Kasumi-1 (cell line): ENCODE measurements at places on chromosomes 5 and 9.

DNA sequence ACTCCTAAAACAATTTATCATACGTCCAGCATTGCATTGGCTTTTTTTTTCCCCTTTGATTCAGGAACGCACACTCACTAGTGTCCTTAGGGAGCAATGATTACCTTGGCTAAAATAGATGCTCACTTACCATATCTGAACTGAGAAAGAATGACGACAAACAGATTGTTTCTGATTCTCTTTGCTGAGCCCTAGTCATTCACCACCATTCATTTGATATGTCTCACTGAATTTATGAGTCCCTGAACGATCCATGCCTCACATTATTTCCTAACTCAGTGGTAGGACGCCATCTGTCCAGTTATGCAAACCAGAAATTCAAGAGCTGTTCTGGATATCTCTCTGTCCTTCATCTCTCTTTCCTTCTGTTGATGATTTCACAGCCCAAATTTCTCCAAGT, 39.3 kb upstream of the DAB2 start:
- no peak for DNase-seq

DNA sequence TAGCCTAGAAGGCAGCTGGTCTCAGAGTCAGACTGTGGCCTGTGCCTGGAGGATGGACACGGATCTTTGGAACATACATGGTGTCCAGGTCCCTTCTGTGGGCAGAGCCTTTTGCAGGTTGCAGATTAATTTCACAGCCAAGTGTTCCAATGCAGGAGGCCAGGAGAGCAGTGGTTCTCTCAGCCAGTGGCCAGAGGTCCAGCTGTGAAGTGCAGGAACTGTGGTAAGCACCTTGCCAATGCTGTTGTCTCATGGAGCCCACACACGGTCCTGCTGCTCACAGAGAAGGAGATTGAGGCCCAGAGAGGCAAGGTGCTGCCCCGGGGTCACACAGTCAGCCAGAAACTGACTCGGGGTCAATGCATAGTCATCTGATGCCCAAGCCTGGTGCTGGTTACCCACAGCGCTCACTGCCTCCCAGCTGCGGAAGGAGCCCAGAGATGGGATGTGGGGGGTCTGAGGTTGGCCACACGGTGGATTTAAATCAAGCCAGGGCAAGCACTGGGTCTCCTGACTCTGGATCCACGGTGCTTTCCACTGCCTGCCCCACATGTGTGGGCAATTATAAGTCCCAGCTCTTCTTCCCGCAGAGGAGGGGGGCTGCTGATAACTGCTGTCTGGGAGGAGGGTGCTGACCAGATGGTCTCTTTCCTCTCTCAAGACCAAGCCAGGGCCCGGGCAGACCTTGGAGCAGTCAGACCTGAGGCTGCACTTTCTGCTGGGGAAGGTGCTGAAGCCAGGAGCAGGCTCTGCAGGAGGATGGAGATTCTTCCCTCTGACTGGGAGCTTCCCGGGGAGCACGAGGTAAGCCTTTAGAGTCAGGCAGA, 2.8 kb downstream of the PDGFRB start:
- no peak for DNase-seq

DNA sequence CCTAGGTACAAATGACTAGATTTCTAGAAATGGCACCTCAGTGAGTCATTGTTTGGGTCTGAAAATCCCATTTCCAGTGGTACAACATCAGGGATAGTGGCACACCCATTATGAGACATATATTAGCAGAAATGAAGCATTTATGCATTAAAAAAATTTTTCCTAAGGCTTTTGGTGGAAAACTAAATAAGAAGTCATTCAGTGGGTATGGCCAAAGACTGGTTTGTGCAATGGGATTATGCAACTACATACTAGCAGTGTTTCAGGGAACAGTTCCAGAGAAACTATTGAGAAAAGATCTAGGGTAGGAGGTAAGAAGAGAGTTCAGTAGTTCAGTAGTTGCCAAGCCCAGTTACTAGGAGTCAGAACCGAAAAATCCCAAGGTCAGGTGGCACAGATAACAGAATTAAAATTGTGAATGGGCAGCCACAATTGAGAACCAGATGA, 106.5 kb upstream of the HAPLN1 start:
- peak; percentile 25 for DNase-seq

DNA sequence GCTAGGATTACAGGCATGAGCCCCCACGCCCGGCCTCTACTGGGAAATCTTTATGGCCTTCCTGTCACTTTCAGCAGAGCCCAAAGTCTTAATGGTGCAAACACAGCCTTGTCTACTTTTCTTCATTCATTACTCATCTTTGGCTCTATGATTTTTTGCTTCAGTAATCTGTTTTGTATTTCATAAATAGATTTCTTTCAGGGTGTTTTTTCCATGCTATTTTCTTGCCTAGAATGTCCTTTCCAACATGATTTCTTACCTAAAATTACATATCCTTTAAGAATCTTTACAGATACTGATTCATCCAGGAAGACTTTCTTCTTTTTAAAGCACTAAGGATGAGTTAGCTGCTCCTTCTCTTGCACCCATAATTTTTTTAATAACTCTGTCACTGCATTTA, 213.0 kb downstream of the TAF11L14 start:
- no peak for DNase-seq

- no peak for DNase-seq
These were observed 35.2 kb upstream of the PITX1 start for GRCh38 chr5:135069016-135069770.

DNA sequence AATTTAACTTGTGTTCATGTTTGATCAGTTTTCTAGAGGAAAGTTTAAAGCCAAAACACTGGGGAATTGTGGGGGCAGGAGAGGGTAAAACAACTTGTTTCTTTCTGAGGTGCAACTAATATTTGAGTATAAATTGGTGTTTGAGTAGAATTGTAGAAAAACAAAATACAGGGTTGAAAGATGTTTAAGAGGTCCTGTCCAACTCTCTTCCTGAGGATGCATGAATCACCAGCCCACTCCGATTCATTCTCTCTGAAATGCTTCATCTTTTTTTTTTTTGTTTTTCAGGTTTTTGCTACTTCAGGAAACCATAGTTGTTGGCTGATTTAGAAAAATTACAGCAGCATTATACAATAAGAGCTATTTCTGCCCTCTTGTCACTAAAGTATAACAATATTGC, 42.4 kb upstream of the TMC1 start:
- DNase-seq: no peak

GRCh38 chr9:93224591-93224990, 40.7 kb downstream of the WNK2 start:
- no peak for DNase-seq

- no peak for DNase-seq
These were observed 161.7 kb upstream of the MVB12B start for GRCh38 chr9:126164796-126165525.

DNA sequence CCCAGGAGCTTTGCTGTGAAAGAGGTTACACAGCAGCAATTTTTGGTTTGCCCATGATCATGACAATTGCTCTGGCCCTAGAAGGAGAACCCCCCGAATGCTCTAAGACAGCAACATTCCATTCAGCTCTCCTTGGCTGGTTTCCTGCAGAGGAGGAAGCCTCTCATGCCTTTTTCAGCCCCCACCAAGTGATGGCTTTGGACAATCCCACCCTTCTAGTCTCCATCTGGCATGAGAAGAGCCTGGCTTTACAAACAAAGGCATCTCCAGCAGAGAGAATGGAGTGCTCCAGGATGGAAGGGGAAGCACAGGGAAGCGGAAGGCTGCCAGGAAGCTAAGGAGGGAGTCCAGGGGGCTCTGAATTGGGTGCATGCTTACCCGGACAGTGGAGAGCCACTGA, 98.4 kb downstream of the CRB2 start:
- DNase-seq: no peak

GRCh38 chr5:131848662-131849061, 51.8 kb upstream of the FNIP1 start:
- no peak for DNase-seq

DNA sequence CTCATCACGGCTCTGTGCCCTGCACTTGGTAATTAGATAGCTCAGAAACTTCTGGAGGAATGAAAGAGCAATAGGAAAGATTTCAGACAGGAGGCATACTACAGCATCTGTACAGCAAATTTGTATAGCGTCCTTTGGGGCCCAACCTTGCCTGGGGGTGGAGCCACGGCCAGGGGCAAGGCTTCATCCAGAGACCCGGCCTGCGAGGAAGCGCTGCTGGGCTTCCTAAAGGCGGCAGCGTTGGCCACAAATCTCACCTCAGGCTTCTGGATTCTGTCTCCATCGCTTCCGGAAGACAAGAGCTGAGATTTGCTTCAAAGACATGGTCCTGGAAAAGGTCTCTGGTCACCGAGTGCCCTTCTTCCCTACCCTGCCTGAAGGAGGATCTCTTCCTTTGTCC, 12.2 kb upstream of the SPATA31D1 start:
- DNase-seq: no peak

DNA sequence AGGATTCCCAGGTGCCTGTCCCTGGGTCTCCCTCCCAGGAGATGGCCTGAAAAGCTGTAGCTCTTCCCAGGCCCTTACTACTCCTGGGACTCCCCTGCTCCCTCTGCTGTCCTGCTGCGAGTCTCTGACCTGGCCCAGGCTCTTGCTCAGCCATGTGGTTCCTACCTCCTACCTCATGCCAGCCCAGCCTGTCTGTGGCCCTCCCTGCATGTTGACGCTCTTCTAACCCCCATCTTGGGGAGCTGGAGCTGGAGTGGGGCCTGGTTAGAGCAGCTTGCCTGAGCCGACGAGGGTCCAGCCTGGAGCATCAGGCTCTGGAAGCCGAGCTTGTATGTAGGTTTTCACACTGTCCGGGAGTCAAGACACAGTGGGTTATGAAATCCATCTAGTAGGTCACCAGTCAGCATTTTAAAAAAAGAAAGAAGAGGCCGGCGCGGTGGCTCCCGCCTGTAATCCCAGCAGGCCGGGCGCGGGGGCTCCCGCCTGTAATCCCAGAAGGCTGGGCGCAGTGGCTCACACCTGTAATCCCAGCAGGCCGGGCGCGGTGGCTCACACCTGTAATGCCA, 244.4 kb downstream of the FANCC start:
- no peak for DNase-seq

GRCh38 chr9:31799953-31800609, 584.4 kb upstream of the ACO1 start:
- DNase-seq: peak; percentile 62

- no peak for DNase-seq
These were observed 15.1 kb upstream of the HSDL2 start for GRCh38 chr9:112364761-112365160.

DNA sequence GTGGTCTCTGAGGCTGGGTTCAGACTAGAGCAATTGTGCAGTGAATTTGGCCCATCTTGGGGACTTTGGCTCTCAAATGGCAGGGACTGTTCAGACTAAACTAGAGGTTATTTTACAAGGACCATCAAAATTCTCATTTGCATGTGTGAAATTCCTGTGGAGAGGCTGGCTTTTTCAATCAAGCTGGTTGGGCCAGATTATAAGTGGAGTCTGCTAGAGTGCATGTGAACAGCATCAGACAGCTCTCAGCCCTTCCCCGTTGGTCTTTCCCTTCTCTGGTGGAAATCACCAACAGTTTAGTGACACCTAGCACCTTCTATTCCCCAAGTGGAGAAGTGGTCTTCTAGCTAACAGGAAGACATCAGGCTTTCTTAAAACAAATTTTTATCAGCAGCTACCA, 301.3 kb downstream of the CWC27 start:
- DNase-seq: no peak

DNA sequence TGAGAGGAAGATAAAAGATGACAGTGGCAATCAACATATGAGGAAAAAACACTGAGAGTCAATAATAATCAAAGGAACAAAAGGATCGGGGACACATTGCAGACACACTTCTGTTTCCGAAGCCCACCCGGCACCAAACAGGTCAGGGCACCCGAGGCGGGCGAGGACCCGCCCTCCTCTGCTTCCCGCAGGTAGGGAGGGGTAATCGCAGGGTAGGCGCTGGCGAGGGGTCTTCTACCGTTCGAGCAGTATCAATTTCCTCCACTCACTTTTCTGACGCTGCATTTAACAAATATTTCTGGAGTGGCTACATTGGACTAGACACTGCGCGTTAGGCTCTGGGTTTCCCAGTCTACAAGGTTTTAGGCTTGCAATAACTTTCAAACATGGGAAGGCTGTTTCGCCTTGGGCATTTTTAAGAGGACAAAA, 1.3 kb downstream of the TXN start:
- no peak for DNase-seq

DNA sequence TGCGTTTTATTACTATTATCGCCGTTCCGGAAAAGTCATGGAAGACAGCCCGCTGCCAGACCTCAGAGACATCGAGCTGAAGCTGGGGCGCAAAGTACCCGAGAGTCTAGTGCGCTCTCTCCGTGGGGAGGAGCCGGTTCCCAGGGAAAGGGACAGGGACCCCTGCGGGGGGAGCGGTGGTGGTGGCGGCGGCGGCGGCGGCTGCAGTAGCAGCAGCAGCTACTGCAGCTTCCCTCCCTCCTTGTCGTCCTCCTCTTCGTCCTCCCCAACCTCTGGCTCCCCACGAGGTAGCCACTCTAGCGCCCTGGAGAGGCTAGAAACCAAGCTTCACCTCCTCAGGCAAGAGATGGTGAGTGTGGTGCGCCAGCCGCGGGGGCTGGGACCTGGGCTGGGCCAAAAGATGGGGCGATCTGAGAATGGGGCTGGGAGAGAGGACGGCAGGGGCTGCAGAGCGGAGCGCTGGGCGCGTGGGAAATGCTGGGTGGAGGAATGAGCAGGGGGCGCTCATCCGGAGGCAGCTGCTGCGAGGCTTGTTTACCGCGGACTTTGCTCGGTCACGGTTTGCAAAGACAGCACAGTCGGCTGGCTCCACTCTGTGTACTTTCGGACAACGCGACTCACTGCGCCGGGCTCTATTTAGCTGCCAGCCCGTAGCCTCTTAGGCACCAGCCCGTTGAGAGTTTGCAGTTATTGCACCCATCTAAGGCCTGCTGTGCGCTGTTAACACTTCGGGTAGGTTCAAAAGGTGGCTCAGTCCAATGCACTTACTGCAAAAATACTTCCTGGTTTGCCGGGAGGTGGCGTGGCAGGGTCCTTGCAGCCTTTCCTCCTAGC, 1.1 kb downstream of the LURAP1L start:
- no peak for DNase-seq

DNA sequence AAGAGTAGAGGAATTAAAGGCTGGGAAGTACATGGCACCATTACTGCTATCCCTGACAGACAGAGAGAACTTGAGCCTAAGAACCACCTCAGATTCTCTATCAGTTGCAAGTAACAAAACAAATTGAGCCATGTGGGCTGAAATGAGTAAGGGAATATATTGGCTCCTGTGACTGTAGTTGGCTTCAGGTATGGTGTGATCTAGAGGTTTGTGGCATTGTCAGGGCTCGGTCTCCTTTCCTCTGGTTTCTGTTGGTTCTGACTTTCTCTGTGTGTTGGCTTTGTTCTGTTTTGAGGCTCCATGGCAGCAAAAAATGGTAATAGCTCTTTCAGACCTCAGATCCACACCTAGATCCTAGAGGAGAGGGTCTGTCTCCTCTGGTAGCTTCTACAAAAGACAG, 5.7 kb downstream of the GALNT10 start:
- DNase-seq: no peak

DNA sequence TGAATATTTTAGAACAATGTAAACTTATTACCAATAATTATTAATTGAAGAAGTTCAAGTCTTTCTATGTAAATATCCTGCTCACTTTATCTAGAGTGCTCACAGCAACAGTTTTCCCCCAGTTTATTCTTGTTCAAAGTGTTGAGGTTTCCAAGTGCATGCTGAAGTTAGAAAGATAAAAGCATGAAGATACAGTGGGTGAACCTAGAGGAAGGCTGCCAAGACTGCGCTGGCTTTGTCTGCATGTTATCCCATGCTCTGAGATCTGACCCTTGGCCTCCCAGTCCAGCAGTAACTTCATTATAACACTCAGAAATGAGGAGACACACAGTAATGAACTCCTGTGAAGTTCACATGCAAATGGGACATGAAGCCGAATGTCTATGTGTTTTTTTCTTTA, 76.0 kb upstream of the PIP5K1B start:
- no peak for DNase-seq
